ENCODE measurements at places on chromosomes 6 and 20. TPM values are rescaled to one million over a fixed set of nuclear protein-coding genes. Genes with fewer than 3 reads are reported as not detected.

DNA sequence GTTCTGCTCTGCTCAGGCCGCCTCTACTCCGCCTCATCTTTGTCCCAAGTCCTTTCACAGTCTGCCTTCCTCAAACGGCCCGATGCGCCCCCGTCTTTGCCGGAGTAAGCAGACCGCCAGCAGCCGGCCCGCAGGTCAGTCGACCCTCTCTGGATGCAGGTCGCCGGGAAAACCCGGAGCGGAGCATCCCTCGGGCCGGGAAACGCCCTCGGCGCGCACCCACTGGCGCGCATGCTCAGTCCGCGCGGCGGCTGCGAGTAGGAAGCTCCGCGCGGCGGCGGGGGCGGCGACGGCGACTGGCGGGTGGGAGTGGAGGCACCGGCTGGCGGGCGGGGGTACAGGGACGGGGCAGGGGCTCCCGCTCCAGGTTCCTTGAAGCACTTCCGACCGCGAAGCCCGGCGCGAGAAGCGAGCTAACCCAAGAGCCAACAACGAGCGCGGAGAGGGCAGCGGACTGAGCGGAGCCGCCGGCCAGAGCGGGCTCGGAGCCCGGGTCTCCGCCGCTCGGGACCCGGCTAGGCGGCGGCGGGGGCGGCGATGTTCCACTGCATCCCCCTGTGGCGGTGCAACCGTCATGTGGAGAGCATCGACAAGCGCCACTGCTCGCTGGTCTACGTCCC lies at the start of gene LRRC1:
Gene LRRC1, plus strand, starts transcription at position 286 of the 620 bp plus-strand sequence. Its CDS starts 252 bp downstream, at position 538.
- DNase-seq = peak; percentile 97

GRCh38 chr20:18377896-18378481 lies 88.8 kb downstream of the DZANK1 start:
- no peak for DNase-seq

GRCh38 chr6:151589667-151590066 lies 95.8 kb downstream of the CCDC170 start:
- DNase-seq = no peak

- DNase-seq = no peak
Observed at GRCh38 chr6:117919275-117919674, 12.2 kb downstream of the SLC35F1 start.

DNA sequence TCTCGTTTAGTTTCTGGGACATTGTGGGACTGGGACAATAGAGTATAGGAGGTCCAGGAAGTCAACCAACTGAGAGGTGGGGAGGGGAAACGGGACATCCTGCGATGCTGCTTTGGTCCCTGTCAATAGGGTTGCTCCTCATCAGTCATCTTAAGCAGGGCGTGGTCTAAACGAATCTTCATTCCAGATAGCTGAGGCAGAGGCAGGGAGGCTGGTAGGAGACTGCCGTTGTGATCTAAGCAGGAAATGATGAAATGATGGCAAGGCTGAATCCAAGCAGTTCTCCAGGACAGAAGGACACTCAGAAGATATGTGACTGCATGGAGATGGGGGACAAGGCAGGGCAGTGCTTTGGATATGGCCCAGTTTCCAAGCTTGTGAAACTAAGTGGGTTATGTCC lies 953.4 kb downstream of the KIF16B start:
- DNase-seq = no peak

The EYA2 gene
- 3.7 TPM for total RNA-seq

GRCh38 chr6:113486199-113486598 lies 370.9 kb upstream of the MARCKS start:
- DNase-seq = no peak

DNA sequence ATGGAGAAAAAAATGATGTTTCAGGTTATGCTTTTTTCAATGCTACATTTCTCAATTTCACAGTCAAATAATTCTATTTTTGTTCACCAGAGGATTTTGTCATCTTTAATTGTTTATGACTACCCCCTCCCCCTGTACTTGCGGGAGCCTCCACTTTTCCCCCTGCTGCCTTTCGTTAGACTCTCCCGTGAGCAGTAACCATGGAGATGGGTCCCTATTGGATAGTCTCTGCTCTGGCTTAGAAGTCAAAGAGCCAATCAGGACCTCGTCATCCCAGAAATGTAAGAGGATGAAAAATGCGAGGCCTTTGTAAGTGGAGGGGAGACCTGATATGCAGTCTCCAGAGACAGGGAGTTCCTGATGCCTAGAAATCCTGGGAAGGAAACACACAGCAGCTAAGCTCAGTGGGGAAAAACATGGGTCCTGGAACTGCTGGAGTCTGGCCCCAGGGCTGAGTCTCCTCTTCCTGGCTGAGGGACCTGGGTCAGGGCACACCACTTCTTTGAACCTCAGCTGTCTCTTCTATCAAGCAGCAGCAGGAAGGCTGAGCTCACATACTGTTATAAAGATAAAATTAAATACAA lies 298.7 kb downstream of the TSHZ2 start:
- DNase-seq = no peak

All from right cardiac atrium (tissue), 5 donors.